Left renal cortex interstitium (tissue), 4 donors: ENCODE measurements at places on chromosomes 7 and 10. TPM values are rescaled to one million over a fixed set of nuclear protein-coding genes. Genes with fewer than 3 reads are reported as not detected.

GRCh38 chr7:2393706-2394105, 9.7 kb upstream of the CHST12 start:
- DNase-seq, result no peak

DNA sequence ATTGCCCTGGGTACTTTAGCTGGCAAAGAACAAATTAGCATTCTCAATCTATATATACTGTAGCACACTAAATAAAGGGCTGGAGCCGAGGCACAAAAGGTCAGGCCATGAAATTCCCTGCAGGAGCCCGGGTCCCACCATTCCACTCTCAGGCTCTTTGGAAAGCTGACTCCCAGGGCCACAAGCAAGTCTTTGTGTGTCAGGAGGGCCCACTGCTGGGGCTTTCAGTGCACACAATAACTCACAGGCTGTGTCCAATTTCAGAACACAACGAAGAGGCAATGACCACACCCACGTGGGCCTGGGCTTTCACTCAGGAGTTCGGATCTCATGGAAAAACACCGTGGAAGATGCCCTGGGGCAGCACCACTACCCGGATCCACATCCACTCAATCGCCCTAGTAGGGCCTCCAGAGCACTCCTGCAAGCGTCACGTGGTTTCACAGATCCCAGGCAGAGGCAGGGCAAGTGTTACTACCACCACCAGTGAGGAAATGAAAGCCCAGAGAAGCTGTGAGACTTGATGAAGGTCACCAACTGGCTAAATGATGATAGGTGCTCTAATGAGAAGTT, 60.3 kb downstream of the COBL start:
- no peak for DNase-seq

DNA sequence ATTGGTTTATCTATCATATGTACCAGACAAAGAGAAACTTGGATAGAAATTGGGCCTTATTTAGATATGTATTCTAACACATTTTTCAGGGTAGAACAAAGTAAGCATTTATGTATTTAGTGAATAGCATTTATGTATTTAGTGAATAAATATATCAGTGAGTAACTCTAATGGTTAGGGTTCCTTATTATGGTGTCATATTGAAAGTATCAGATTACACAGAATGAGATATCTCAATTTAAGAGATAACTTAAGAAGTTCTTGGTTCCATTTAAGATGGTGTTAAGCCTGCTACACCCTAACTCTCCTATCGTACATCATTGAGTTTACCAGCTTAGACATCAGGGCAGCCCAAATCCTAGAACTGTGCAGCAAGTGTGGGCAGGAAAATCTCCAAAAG, 35.9 kb upstream of the DMTF1 start:
- no peak for DNase-seq

Gene LRRD1
- polyA plus RNA-seq, result 0.11 TPM

- DNase-seq, result no peak
Observed at GRCh38 chr10:123154711-123155505, 706 bp downstream of the BUB3 start.

Gene MYL10
- polyA plus RNA-seq, result 0.59 TPM

DNA sequence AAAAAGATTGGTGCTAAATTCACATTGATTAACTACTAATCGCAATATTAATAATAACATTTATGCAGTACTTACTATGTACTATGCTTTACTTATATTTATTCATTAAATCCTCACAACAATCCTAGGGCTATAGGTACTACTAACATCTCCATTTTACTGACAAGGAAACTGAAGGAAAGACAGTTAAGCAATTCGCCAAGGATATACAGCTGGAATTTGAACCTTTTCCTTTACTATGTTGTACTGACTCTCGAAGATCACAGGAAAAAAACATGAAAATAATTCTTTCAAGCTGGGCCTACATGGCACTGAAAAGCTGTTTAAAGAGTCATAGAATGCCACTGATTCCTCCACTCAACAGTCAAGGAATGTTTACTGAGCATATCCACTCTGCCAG, 185.4 kb downstream of the IPMK start:
- DNase-seq, result no peak

DNA sequence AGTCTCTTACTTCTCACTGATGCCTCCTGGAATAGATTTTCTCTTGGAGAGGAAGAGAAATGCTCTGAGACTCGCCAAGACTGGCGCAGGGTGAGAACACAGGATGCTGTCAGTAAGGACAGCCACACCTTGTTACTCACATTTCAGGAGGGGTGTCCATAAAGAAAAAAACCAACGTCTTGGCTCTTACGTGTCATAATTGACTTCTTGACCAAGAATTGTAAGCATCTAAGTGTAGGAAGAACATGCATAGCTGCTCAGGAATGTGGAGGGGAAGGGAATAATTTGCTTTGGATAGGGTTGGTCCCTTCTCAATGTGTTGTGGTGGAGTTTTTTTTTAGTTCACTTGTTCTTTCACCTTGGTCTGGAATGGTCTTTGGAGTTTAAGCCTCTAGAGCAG, 43.8 kb upstream of the ZNF438 start:
- DNase-seq, result no peak

Gene NPFFR1
- 0.10 TPM for polyA plus RNA-seq
